ENCODE measurements at places on chromosomes 3 and 15.

DNA sequence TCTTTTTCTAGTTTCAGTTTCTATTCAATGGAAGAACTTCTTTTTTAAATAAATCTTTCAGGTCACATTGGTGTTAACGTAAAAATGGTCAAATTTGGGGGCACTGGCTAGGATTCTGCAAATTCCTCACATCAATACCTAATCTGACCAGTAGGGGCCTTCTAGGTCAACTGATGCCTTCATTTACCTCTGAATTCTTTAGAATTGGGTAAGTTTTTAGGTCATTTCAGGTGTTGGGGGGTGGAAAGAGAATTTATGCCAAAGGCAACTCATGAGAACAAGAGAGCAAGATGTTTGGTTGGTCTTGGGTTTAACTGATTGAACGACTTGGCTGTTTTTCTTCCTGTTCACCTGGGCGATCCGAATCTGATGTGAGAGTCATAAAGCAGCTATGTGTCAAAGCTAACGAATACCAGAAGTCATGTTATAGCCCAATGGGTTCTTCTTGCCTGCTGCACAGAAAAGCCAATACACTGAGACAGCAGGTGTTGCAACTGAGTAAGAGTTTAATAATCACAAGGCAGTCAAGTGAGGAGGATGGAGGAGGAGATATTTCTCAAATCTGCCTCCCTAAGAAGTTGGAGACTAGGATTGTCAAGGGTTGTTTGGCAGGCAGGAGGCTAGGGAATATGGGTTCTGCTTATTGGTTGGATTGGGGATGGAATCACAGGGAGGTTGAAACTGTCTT is 15.3 kb downstream of the LRRC49 start:
- no peak for DNase-seq

- DNase-seq, result no peak
Measured at GRCh38 chr3:172179680-172180399, 140.5 kb downstream of the FNDC3B start.

GRCh38 chr3:63726656-63727055 is 74.2 kb downstream of the SNTN start:
- DNase-seq, result no peak

DNA sequence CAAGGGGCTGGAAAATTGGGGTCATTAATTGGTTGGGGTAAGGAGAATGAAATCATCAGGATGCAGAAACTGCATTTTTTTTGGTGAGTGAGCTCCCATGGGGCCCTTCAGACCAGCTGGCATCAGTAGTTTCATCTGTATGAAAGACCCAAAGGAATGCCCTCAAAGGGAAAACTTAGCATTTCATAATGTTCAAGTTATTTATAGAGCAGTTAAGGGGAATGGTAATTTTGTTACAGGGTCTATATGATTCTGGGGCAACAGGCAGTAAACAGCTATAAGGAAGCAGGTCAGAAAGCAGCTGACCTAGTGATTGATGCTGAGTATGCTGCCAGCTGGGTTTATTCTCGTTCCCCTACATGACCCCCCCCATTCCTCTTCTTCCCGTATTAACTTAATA is 448.9 kb downstream of the OCA2 start:
- DNase-seq, result no peak

- no peak for DNase-seq
Measured at GRCh38 chr15:98289747-98290146, 329.2 kb downstream of the ARRDC4 start.

DNA sequence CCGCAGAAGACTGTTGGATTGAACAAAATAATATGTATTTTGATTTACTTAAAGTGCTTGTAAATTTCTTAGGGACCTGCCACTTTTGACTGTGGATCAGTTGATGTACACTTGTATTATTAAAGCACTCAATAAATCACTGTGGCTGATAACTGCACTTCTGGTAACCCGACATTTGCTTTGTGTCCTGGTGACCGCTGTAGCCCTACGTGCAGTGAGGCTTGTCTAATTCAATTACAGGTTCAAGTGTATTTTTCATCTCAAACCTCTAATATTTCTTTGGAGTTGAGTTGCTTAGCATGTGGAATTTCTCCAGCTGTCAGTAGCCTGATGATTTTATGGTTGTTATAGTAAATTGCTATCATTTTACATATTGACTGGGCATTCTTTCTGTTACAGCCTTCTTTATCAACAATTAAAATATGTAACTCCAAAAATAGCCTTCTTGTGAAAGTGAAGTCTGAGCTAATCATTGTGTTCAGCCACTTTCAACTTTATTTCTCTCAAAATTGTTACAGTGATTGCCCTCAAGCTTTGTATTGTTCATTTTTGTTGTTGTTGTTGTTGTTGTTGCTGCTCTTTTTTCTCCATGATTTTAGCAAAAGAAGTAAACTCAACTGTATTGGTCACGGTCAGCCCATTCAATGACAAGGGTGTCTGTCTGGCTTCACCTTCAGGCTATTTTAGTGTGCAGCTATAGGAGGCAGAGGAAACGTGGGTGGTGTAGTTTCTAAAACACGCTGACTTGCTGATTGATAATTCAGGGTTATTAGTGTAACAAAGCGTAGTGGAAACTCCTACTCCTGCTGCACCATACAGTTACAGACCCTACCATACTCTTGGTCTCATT is 215.1 kb upstream of the UBE2E1 start:
- DNase-seq, result no peak

DNA sequence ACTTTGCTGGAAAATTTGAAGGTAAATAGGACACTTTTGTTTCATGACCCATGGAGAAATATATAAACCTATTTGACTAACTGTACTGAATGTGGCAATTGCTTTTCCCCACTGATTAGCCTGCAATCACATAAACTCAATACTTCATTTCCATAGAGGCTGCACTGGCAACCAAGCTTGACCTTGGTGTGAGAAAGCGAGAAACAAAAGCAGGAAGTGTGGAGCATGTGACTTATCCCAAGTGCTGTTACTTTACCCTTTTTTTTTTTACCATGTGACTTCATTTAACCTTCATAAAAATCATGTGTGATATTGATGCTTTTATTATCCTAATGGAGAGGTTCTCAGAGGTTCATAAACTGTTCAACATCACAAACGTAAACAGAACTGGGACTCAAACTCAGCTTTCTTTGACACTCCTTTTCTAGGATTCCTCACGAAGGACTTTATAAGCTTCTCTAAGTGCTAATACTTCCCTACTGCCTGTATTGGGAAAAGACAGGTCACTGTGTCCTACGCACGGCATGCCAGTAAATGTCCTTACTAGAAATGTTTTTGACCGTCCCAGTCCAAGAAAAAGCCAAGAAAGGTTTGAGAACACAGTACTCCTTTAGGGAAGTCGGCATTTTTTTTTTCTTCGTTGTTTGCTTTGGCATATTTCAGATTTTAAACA is 34.9 kb upstream of the ZNF385D start:
- DNase-seq, result no peak

- no peak for DNase-seq
Measured at GRCh38 chr3:141996437-141996836, 120.0 kb downstream of the ATP1B3 start.

DNA sequence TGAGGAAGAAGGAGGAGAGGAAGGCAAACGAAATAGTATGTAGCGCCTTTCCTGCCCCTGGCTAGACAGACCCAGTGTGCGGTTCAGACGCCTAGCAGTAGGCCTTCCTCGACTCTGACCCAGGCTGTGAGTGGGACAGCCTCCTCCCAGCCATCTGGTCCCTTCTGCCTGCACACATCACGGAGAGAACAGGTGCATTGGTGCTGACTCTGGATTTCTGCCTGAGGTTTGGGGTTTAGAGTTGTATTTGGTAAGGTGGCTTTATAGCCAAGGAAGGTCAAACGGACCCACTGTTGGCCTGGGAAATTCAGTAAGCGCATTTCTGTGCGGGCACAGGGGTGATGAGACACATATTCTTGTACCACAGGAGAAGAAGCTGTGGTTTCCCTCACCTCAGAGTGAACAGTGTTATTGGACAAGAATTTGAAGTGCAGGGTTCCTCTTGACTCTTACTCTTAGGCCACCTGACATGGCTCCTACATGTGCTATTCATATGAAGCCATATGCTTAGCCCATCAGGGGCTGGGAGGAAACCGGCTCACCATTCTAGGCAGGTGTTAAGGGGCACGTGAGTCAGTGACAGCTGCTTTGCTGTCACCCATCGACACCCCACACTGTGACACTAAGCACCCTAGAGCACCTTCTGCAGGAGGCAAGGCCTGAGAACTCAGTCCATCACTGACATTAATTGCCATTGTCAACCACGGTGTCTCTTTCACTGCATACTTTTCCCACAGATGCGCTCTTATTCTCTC is 143.3 kb downstream of the CHDH start:
- no peak for DNase-seq

DNA sequence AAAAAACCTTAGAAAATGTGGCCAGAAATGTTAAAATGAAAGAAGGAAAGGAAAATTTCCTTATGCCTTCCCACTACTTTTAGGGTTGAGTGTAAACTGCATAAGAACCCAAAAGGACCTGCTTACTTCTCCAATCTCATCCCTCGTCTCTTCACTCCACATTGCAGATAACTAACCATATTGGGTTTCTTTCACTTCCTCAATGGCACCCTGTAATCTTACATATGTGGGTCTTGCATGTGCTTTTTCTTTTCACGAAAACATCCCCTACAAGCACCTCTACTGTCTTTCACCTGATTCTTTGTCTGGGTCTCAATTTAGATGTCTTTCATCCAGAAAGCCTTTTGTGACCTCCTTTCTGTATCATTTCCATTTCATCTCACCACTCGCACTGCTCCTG is 23.1 kb downstream of the EOMES start:
- DNase-seq, result no peak

Measured in stimulated activated CD8-positive, alpha-beta memory T cell treated with anti-CD3 and anti-CD28 coated beads, Interleukin-12 subunit alpha, Interleukin-12 subunit beta, amount 100 ng/mL, for 1 hour (primary cell).